ENCODE measurements at places on chromosomes 1 and 21. TPM values are rescaled to one million over a fixed set of nuclear protein-coding genes. Genes with fewer than 3 reads are reported as not detected.

- DNase-seq: no peak
These were observed 5.2 kb downstream of the AMPD1 start for GRCh38 chr1:114690148-114690547.

LCE2B gene
- total RNA-seq: not detected

GRCh38 chr1:13617108-13617507 is 33.5 kb downstream of the PDPN start:
- DNase-seq: peak; percentile 9

GRCh38 chr1:152440635-152441471 is 26.8 kb upstream of the CRNN start:
- peak; percentile 68 for DNase-seq

- no peak for DNase-seq
These were observed 161.3 kb upstream of the NR5A2 start for GRCh38 chr1:199866210-199866617.

DNA sequence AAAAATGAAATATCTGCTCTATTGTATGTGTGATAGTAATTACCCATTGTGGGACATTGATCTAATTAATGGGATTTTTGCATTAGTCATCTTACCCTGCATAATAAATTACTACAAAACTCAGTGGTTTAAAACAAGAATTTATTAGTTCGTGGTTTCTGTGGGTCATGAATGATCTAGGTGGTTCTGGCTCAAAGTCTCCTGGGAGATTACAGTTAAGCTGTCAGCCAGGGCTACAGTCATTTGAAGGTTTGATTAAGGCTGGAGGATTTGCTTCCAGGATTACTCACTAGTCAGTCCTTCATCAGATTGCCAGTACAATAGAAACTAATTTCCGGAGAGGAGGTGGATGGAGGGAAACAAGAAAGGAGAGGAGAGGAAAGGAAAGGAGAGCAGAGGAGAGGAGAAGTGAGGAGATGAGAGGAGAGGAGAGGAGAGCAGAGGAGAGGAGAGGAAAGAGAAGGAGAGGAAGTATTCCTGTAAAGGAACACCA is 60.4 kb upstream of the TNFSF4 start:
- DNase-seq: peak; percentile 1

DNA sequence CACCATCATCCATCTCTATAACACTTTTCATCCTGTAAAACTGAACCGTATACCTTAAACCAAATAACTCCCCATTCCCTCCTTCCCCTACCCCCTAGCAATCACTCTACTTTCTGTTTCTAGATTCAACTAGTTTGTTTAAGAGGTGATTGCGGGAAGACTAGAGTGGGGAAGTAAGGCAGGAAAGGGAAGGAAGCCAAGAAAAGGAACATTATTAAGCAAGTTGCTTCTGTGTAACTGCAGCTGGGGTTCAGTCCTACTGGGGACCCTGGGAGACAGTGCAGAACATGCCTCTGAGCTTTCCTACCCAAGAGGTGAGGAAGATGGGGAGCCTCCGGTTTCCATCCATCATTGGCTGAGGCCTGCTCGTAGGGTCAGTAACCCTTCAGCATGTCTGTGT is 28.9 kb upstream of the H3-3A start:
- no peak for DNase-seq

IVL gene
- total RNA-seq: not detected

RNASEL gene
- 0.39 TPM for total RNA-seq

- no peak for DNase-seq
These were observed 110.4 kb upstream of the C1orf21 start for GRCh38 chr1:184276416-184276815.
